ENCODE measurements at places on chromosomes 16 and 17. TPM values are rescaled to one million over a fixed set of nuclear protein-coding genes. Genes with fewer than 3 reads are reported as not detected.

DNA sequence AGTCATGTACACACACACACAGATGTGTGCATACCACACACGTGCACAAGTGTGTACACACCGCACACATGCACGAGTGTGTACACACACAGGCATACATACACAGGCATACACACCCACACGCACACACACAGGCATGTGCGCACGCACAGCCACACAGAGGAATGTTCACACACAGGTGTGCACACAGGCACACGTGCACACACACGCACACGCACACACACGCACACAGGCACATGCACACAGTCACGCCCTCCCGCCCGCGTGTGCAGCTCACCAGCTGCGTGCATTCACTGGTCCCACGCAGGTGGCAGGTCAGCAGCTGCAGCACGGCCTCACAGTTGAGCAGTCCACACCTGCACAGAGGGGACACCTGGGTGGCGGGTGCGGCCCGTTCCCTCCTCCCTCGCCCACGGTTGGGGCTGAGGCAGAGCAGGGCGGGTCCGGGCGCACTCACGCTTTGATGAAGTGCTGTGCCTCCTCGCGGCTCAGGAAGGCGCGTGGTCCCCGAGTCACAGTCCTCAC lies 7.7 kb downstream of the TEPSIN start:
- no peak for DNase-seq

DNA sequence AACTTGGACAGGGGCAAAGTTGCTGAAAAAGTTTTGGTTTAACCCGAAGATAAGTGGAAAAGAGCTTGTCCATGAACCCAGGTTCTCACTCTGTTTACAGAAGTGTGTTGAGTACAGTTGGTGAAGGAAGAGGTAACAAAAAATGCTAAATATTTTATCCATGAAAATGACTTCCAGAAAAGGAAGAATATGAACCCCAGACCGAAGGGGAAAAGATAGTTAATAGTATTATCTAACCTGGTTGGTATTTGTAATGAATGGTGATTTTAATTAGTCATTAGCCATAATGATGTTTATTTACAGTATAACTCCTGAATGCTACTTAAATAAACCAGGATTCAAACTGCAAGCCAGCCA lies 574 bp upstream of the TMEM106A start:
- DNase-seq, result no peak

GRCh38 chr17:19645734-19646201 lies 2.8 kb upstream of the ALDH3A2 start:
- no peak for DNase-seq

DNA sequence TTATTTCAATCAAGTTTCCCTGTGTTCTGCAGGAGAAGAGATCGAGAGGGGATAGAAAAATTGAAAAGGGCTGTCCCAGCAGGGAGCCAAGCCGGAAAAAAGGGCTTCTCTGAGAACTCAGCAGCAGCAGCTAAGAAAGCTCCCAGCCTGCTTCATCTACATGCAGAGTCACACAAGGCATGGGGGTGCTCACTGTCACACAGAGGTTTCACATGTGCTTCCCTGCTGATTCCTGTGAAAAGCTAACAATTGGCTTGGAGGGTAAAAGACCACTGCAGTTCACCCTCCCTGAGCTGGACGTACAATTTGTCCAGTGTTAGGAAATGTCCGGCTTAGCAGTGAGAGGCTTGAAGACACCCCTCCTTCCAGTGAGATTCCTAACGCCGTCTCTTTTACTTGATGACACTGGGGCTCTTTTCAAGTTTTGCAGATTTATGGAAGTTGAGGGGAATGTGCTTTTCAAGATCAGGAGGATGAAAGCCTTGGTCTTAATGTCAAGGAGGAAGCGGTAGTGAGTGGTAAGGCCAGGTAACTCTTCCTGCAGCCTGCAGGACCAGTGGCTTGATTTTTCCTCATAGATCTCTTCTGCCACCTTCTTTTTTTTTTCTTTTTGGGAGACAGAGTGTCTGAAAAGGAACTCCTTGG lies 85.6 kb downstream of the WNT3 start:
- DNase-seq, result no peak

DNA sequence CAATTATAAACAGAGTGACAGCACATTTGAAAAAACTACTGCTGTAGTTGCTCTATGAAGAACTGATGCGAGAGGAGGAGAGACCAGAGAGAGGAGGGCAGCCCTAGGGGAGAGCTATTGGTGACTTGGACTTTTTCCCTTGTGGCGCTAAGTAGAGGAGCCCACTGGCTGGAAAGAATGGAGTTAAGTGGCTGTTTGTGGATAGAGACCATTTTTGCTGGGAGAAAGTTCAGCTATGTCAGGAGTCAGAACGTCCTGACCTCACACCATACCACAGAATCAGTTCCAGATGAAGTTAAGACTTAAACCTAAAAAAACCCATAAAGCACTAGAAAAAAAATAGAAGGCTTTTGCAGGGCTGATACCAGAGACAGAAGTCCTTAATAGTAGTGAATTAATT lies 2.0 kb downstream of the POLR2A start:
- DNase-seq, result no peak

GRCh38 chr17:10278218-10278617 lies 79.8 kb upstream of the GAS7 start:
- DNase-seq, result no peak

DNA sequence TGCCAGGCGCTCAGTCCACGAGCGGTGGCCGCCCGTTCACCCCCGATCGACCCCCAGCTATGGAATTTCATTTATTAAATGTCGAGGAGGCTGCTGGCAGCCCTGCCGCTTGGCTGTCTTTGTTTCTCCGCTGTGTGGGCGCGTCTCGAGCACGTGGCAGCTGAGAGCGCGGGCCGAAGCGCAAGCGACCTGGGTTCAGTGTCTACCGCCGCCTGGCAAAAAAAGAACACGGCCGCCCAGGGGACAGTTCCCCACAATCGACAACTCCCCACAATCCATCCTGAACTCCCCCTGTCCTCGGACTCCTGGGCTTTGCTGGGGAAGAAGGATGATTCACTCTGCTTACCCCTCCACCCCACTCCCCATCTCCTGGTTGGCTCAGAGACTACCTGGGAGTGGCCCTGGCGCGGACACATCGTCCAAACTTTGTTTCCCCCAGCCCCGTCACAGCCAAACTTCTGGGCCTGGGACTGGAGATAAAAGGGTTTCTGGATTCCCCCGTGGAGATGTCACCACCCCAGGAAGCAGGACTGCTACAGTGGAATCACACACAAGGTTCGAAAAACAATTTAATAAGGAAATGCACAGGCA lies 1.7 kb upstream of the ANKRD13B start:
- peak; percentile 66 for DNase-seq

- DNase-seq, result no peak
Observed at GRCh38 chr17:49051269-49051668, 54.1 kb downstream of the IGF2BP1 start.

DNA sequence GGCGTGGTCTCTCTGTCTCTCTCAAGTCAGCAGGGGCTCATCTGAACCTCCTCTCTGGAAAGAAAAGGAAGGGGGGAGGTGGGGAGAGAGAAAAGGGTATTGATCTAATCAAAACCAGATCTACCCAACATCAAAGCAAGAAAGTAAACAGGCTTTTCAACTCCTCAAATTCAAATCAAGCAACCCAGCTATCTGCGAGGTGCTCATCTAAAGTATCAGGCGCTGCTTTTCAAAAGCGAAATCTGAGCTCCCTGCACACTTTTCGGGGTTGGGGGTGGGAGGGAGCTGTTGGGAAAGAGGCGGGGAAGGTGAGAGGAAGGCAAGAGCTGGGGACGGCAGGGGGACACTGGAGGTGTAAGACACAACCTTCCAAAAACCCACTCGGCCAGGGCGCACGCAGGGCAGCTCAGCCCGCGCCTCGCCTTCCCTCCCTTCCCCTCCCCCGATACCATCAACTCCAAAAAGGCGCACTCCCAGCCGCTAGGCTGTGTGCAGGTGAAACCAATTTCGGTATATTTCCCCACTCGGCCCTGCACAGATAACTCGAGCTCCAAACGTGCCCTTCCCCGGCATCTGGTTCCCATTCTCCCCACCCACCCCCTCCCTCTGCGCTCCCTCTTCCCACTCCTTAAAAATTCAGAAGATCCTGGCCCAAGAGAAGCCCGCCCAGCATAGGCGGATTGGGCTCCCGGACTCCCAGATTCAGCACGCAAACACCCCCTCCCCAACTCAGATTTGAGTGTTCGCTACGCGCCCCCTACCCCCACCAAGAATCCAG lies 2.6 kb downstream of the AXIN2 start:
- no peak for DNase-seq

TBC1D3C gene
- 3.1 TPM for total RNA-seq

IGF2BP1 gene
- not detected for total RNA-seq

RASL10B gene
- total RNA-seq, result 4.9 TPM

WFDC1 gene
- not detected for total RNA-seq

OTOA gene
- total RNA-seq, result 0.06 TPM

FAM222B gene
- 8.8 TPM for total RNA-seq

Data from pancreas (tissue), 10 donors.